ENCODE measurements at places on chromosomes 11 and 22.

GRCh38 chr11:71333473-71333872 is 81.1 kb upstream of the SHANK2 start:
- no peak for DNase-seq

GRCh38 chr11:30919389-30920152 is 333.4 kb upstream of the MPPED2 start:
- peak; percentile 17 for DNase-seq

DNA sequence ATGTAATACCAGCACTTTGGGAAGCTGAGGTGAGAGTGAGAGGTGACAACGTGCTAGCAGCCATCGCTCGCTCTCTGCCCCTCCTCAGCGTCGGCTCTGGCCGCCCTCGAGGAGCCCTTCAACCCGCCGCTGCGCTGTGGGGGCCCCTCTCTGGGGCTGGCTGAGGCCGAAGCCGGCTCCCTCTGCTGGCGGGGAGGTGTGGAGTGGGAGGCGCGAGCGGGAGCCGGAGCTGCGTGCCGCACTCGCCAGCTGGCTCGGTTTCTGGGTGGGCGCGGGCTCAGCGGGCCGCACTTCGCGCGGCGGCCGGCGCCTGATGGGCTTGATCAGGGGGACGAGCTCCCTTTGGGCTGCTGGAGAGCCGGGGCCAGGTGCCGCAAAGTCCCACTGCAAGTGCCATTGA is 98.9 kb upstream of the UBASH3B start:
- no peak for DNase-seq

GRCh38 chr11:129427376-129427775 is 51.7 kb downstream of the BARX2 start:
- DNase-seq: no peak

DNA sequence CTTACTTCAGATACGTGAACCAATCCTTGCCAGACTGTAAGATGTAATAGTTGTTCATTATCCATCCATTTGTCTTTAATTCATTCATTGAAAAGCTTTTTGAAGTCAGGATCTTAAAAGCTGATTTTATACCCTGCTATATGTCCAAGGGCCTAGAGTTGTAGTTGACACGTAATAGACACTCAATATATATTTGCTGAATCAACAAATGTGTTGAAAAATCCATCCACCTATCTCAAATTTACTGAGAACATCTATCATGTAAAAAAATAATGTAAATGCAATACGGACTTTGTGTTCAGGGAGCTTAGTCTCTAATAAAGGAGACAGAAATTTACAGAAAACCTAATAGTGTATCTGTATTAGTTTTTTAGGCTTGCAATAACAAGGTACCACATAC is 521.0 kb downstream of the METTL15 start:
- no peak for DNase-seq

- DNase-seq: no peak
Observed at GRCh38 chr11:75498556-75499255, 27.0 kb downstream of the GDPD5 start.

GRCh38 chr22:34966980-34967565 is 98.9 kb upstream of the ISX start:
- DNase-seq: no peak

- no peak for DNase-seq
Observed at GRCh38 chr11:21278840-21279239, 609.5 kb downstream of the NELL1 start.

GRCh38 chr22:17974703-17975372 is 49.5 kb downstream of the MICAL3 start:
- DNase-seq: no peak

GRCh38 chr22:46902436-46902835 is 140.0 kb downstream of the TBC1D22A start:
- DNase-seq: no peak

DNA sequence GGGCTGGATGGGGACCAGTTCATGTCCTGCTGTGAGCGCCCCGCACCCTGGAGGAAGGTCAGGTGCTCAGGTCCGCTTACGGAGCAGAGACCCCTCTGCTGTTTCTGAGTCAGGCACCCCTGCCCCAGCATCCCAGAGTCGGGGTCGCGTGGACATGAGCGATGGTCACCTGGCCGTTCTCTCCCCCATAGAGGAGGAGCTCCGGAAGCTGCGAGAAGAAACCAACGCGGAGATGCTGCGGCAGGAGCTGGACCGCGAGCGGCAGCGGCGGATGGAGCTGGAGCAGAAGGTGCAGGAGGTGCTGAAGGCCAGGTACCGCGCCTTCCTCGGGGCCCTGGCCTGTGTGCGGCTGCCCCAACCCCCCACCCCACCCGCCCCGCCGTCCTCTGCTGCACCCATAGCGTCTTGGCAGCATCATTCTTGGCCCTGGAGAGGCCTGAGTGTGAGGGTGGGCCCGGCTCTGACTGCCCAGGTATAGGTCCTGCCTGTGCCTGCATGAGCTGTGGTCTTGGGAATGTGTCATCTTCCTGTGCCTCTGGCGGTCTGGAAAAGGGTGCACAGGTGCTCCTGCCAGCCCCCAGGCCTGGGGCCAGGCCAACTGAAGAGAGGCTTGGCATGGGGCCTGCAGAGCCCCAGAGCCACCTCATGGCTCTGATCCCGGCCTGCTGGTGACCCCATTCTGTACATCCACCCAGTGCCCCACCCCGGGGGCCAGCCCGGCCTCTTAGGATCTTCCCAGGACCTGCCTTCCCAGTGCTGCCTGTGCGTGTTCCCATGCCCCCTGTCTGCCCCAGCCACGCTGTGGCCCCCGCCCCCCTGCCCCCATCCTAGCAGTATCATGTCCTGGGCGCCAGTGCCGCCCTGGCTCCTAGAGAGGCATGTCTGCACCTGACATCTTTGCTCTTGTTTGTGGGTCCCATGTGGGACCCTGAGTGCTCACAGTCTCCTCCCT is 38.1 kb downstream of the GRAMD4 start:
- no peak for DNase-seq

GRCh38 chr11:72354356-72355115 is 79.8 kb downstream of the CLPB start:
- no peak for DNase-seq

DNA sequence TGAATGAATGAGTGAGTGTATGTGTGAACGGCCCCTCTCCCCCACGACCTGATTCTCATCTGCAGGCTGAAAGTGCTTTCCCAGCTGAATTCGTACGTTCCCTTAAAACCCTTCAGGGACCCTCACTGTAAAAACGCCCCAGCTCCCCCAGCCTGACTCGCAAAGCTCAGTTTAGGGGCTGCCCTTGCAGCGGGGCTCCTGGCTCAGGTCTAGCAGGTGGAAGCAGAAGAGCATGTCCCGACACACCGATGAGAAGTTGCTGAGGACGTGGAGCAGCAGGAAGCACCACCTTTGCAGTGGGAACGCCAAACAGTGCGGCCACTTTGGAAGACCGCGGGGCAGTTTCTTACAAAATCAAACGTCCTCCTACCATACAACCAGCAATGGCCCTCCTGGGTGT is 3.6 kb upstream of the MRPL23 start:
- no peak for DNase-seq

DNA sequence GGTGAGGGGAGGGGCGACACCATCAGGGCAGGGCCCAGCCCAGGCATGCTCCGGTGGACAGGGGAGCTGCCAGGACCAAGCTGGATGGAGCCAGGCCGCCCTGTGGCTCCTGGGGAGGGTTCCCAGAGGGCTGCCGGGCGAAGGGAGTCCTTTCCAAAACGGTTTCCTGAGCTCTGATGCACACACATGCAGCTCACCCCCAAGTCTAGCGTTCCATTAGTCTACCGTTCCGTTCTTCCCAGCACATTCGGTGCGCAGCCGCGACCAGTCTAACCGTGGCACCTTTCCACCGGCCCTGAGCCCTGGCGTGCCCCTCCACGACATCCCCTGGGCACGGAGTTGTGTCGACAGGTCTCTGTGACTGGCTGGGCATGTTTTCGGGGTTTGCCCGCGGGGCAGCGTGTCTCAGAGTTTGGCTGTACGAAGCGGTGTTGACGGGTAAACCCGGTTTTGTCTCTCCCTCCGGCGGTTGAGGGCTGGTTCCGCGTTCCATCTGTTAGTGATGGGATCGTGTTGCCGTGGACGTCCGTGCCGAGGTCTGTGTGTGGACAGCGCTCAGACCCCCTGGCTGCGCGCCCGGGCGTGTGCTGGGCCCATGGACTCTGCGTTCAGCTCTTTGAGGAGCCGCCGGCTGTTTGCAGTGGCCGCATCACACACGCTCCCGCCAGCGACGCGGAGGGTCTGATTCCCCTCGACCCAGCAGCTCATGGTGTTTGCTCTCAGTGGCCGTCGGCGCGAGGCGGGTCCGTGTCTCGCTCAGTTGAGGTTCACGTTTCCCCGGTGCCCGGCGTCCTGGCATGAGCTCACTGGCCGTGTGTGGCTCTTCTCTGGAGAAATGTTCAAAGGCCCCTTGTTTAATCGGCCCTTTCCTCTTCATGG is 121.2 kb downstream of the IGLL1 start:
- DNase-seq: no peak

- no peak for DNase-seq
Observed at GRCh38 chr11:90218606-90219005, 4.2 kb downstream of the CHORDC1 start.

- DNase-seq: no peak
Observed at GRCh38 chr11:103609117-103610066, 427.0 kb upstream of the DDI1 start.

GRCh38 chr22:33841281-33842005 is 78.8 kb downstream of the LARGE1 start:
- DNase-seq: no peak

All from forelimb muscle (tissue), 1 donor.